Bronchus fibroblast of lung (primary cell): ENCODE measurements at places on chromosomes 12 and 14. TPM values are rescaled to one million over a fixed set of nuclear protein-coding genes. Genes with fewer than 3 reads are reported as not detected.

MYF5 gene
- total RNA-seq: not detected in 2 replicates

TAS2R9 gene
- total RNA-seq: not detected in 2 replicates

LMO3 gene
- total RNA-seq: not detected in 2 replicates

C3AR1 gene
- not detected in 2 replicates for total RNA-seq

PAPLN gene
- 6.4 and 6.5 TPM in 2 replicates for total RNA-seq

OTUB2 gene
- 1.3 TPM in 2 replicates for total RNA-seq

PZP gene
- not detected in 2 replicates for total RNA-seq

RIPK3 gene
- total RNA-seq: 0.45 and 0.84 TPM in 2 replicates

KIF5A gene
- total RNA-seq: 0.45 and 0.50 TPM in 2 replicates

CNTN1 gene
- under 0.01 and 0.17 TPM in 2 replicates for total RNA-seq

GZMB gene
- not detected in 2 replicates for total RNA-seq

WNT5B gene
- 74.3 and 82.2 TPM in 2 replicates for total RNA-seq

FIGNL2 gene
- under 0.01 TPM in 2 replicates for total RNA-seq

RTL1 gene
- not detected in 2 replicates for total RNA-seq

KCNJ8 gene
- 1.6 and 2.2 TPM in 2 replicates for total RNA-seq

GALNT16 gene
- 0.17 and 0.45 TPM in 2 replicates for total RNA-seq

NRIP2 gene
- not detected in 2 replicates for total RNA-seq

LRFN5 gene
- 2.9 and 3.9 TPM in 2 replicates for total RNA-seq

ITGA7 gene
- 2.9 and 3.6 TPM in 2 replicates for total RNA-seq

C12orf42 gene
- total RNA-seq: not detected in 2 replicates
